ENCODE measurements at places on chromosomes 5 and 9. TPM values are rescaled to one million over a fixed set of nuclear protein-coding genes. Genes with fewer than 3 reads are reported as not detected.

WDR38 gene
- polyA plus RNA-seq, result 0.10 TPM

SPINK6 gene
- polyA plus RNA-seq, result not detected

MIER3 gene
- 20.4 TPM for polyA plus RNA-seq

- no peak for DNase-seq
Measured at GRCh38 chr5:178313316-178313715, 80.7 kb upstream of the PHYKPL start.

GLRA1 gene
- not detected for polyA plus RNA-seq

DNA sequence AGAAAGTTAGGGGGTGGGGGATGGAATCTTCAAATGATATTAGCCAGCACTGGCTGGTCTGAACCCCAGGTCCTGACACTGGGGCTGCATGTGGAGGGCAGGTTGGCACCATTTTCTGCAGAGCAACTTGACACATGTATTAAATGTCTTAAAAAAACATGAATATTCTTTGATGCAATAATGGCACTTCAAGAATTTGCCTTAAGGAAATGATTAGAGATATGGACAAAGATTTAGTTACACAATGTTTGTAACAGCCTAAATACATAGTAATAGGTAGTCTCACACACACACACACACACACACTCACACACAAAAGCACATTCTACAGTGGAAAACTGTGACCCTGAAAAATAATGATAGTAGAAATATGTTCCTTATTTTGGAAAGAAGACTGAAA lies 3.6 kb downstream of the SVEP1 start:
- no peak for DNase-seq

DNA sequence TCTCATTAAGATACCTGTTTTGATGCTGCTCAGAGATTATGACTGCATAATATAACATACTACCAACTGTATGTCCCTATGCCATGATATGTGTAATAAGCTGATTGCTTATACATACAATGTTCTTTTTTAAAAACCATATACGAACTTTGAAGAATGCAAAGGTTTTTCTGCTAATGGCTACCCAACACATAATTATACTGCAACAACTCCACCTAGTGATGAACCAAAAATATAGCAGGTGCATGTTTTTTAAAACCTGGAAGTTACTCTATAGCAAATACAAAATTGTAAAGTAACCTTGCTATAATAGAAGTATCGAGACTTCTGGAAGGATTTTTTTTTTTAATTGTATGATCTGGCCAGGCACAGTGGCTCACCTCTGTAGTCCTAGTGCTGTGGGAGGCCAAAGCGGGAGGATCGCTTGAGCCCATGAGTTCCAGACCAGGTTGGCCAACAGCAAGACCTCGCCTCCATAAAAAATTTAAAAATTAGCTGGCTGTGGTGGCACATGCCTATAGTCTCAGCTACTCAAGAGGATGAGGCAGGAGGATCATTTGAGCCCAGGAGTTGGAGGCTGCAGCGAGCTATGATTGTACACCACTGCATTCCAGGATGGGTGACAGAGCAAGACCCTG lies 49.1 kb downstream of the HOMER1 start:
- DNase-seq, result peak; percentile 7

HMGCS1 gene
- polyA plus RNA-seq, result 35.7 TPM

DNA sequence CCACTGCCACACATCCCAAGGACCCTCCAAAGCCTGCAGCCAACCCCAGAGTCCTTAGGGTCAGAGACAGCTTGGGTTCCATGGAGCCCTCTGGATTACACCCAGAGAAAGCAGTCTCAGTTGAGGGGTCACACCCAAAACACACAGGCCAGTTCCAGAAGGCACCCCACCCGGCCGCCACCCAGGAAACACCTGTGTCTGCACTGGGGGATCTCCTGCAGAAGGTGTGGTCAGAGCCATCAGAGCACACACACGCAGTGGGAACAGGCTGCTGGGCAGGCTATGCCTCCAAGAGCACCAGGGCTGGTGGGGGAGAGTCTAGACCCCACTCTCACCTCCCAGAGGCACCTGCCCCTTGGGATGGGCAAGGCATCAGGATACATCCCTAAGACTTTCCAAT lies 27.3 kb downstream of the NIPAL4 start:
- DNase-seq, result no peak

- peak; percentile 72 for DNase-seq
Measured at GRCh38 chr5:109529520-109529919, 119.7 kb upstream of the PJA2 start.

DNA sequence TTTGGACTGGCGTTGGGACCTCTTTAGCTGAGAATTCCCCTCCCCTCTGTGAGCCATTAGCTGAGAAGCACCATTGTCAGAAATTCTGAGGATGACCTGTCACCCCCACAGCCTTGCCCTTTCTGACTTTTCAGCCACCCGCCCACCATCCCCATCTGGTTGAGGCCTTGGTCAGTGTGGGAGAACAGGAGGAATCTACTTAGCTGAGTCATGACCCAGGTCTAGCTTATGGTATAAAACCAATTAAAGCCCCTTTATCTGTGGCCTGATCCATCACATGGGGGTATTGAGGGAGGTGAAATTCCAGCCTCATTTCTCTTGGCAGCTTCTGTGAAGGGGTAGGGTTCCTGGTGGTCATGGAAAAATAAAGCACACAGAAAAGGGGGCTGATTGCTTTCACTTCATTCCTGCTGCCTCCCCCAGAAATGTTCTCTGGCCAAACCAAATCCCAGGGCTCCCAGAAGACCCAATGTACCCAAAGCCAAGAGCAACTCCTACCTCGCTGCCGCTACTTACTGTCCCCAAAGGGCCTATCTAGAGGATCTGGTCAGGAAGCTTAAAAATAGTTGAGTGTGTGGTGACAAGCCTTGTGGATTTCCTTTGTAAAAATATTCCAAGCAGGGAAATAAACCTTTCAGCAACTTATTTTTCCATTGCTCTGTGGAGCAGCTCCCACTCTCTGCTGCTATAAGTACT lies 174.8 kb upstream of the TNC start:
- DNase-seq, result peak; percentile 57

MEIKIN gene
- 0.23 TPM for polyA plus RNA-seq

FOXD4L5 gene
- 1.0 TPM for polyA plus RNA-seq

PRRX2 gene
- polyA plus RNA-seq, result 9.3 TPM

DNA sequence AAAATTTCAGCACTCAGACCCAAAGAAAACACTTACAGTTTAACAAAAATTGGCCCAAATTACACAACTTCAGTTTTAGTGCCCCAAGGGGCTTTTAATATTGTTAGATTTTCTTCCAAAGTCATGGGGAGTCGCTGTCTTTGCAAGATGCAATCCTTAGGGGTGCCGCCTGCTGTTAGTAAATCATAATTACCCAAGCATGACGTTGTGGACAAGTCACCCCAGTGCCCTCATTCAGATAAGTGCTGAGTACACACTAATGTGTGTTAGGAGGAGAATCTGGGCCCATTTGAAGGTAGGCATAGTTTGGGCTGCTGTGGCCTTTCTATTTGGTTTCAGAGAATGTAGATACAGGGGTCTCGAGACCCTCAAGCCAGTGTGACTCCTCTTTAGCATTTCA lies 138.1 kb downstream of the SV2C start:
- DNase-seq, result no peak

GRCh38 chr9:78971540-78971939 lies 600.2 kb upstream of the TLE4 start:
- no peak for DNase-seq

GRCh38 chr9:23914431-23915003 lies 88.5 kb upstream of the ELAVL2 start:
- no peak for DNase-seq

- no peak for DNase-seq
Measured at GRCh38 chr9:1267141-1267570, 217.0 kb downstream of the DMRT2 start.

SLC6A19 gene
- 0.17 TPM for polyA plus RNA-seq

C8G gene
- polyA plus RNA-seq, result 1.0 TPM

SAXO1 gene
- 0.12 TPM for polyA plus RNA-seq

GRCh38 chr9:31700252-31701045 lies 684.0 kb upstream of the ACO1 start:
- no peak for DNase-seq

GARNL3 gene
- polyA plus RNA-seq, result 23.3 TPM

DNA sequence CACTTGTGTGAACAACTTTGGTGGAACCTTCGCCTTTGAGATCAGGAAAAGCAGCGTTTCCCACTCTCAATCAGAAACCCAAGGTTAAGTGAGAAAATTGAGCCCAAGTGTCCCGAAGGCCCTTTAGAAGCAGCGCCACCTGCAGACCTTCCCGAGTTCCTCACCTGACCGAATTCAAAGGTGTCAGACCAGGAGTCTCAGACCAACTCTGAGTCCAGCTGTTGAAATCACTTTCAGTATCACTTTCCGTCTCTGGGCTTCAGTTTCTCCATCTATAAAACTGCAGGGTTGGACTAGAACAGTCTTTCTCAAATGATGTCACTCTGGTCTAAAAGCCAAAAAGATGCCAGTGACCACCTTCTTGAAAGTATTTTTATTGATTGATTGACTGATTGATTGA lies 31.7 kb upstream of the GRHPR start:
- no peak for DNase-seq

- no peak for DNase-seq
Measured at GRCh38 chr5:81506378-81506777, 112.4 kb upstream of the ACOT12 start.

DNA sequence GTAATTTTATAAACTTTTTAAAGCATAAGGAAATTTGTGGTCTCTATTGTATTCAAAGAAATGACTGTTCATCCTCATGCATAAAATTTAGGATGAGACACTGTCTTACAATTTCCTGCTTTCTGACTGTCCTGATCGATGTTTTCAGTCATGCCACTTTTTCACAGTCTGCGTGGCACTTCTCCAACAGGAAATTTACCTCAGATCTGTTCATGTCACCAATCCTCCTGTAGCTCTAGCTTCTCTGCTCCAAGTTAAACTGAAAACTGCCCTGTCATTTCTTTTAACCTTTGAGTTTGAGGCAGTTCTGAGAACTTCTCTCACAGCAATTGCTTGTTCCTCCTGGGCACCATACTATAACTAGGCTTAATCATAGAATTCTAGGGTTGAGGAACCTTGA lies 455.1 kb downstream of the EFNA5 start:
- peak; percentile 26 for DNase-seq

- no peak for DNase-seq
Measured at GRCh38 chr5:3619579-3619978, 23.9 kb downstream of the IRX1 start.

DNA sequence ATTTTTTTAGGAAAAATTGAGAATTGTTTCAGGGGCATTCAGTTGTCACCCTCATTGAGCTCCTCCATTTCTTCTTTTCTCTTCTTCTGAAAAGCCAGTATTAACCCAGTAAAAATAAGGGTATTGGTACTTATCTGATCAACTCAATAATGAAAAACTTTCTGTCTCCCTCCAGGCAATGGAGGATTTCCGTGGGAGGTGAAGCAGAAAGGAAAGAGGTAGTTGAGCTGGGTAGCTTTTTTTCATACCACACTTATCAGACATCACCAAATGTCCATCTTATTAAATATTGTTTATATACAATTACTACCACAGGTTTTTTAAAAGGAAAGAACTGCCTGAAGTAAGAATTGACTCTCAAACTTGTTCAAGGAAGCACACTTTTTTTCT lies 731.1 kb upstream of the ZNF608 start:
- DNase-seq, result no peak

SLC25A2 gene
- polyA plus RNA-seq, result not detected

DNA sequence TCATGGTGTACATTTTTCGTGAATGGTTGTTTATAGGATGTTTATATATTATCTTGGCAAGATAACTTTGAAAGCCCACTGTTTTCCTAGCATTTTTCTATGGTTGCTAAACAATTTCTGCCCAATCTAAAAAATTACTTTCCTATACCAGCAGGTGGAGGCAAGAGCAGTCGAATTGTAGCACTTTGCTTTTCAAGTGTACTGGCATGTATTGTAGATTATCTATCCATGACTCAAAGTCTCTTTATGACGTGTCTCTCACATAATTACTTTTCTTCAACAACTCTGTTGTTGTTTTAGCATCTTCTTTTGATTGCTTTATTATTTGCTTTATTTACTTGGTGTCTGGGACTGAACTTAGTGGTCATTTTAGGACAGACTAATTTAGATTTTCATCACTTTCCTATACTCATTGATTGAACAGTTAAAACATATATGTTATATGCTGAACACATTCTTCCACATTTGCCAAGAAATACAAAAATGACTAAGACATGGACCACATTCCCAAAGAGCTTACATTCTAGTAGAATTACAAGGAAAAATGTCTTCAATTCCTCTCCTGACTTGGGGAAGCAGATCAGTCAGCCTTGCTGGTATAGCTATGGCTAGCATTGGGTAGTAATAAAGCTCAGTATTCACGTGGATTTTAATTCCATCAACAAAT lies 20.7 kb downstream of the NLN start:
- peak; percentile 49 for DNase-seq

DNA sequence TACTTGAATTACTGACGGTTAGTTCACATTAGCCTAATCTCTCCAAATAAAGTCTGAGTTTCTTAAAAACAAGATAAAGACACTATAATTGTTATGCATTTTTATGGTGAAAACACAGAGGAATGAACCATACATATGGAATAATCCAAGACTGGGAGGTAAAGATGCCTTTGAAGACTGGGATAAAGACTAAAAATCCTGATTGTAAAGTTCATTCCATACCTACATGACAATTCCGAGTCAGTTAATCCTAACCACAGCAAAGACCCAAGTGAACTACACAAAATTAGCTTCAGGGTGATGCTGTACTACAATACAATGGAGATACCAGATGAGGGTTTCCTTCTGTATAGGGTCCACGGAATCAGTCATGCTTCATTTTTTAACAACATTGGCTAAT lies 6.3 kb downstream of the AP3B1 start:
- no peak for DNase-seq

DNA sequence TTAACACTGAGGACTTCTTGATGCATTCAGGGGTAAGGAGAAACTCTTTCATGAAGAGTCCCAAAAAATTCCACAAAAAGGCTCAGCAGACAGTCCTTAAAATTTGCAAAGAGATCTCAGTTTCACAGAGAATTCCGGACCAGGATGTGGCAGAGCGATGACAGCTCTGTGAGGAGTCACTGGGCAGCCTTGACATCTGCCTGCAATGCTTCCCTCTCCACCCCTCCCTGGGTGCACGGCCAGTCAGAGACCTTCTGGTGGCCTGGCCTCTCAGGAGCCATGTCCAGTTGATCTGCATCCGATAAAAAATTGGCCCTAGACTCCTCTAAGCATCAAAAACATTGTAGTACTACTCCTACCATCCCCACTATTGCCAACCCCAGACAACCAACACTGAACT lies 76.8 kb downstream of the MACROH2A1 start:
- no peak for DNase-seq

DNA sequence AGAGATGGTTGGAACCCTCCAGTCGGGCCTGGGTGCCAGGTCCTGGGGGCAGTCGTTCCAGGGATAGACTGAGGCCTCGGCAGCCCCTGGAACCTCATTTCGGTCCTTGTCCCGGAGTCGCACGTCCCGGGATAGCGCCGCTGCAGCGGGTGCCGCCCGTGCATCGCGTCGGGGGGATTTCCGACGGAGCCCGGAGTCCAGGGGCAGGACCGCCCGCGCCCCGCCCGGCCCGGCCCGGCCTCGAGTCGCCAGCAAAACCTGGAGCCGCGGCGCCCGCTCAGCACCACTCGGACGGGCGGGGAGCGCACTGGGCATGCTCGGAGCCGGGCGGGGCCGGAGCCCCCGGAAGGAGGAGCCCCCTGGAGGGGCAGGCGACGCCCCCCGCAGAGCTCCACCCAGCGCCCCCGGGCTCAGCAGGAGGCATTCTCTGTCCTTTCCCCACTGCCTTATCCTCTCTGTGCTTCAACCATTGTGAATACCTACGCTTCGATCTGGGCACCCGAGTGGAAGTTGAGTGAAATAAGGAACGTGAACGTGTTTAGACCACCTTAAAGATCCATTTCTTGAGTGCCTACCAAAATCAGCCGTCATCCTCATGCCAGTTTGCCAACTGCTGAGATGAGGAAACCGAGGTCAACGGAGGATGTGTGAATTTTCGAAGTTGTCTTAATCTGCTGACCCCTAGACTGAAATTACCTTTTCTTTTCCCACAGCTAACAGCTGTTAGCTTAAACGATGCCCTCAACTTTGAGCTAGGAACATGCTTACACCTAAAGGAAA lies 1.7 kb upstream of the PTPN3 start:
- DNase-seq, result no peak

Data from muscle of back (tissue), 13 donors.